Mucosa of descending colon (tissue), 3 donors: ENCODE measurements at places on chromosomes 5 and 9. TPM values are rescaled to one million over a fixed set of nuclear protein-coding genes. Genes with fewer than 3 reads are reported as not detected.

- DNase-seq, result no peak
Observed at GRCh38 chr5:145689235-145689634, 145.9 kb downstream of the PRELID2 start.

- no peak for DNase-seq
Observed at GRCh38 chr9:98031169-98031568, 25.4 kb upstream of the NANS start.

- no peak for DNase-seq
Observed at GRCh38 chr5:55691265-55692105, 20.6 kb downstream of the SLC38A9 start.

- no peak for DNase-seq
Observed at GRCh38 chr9:71858812-71859211, 52.2 kb downstream of the ABHD17B start.

GRCh38 chr9:4830699-4831098 is 38.0 kb downstream of the RCL1 start:
- no peak for DNase-seq

DNA sequence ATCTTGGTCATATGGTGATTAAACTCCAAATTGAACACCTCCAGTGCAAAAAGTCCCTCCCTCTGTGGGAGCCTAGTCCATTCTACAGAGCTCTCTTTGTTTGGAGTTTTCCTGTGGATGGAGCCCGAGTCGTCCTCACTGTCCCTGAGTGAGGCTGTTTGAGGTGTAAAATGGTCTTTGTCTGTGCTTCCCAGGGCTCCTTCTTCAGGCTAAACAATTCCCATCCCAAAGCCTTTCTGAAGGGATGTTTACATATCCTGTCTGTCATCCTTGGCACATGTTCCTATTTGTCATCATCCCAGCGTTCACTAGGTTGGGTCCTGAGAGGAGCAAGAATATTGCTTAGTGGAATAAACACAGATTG is 68.9 kb downstream of the COL27A1 start:
- no peak for DNase-seq

DNA sequence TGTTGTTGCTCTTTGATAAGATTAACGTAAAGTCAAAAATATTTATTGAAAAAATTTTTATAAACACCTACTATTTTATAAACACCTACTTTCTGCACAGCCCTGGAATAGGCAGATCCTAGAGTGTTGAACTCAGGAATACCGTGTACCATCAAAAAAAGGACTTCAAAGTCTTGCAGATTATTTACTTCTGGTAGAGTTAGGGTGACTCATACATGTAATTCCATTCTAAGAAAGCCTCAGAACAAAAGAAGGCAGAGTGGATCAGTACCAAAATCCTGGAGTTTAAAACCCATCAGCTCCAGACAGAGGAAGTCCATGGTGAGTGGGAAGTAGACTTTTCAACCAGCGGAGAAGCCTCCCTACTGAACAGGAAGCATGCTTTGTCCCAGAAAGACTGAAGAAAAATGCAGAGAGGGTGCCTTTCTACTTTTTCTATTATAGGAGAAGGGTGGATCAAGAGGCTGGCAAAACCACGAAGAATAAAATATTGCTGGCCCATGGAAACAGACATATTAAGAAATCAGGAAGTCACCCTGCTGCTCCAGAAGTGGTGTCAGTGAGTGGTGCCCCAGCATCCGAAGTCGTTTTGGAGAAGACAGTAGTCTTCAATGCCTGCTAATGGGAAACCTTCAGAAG is 45.1 kb upstream of the DAB2 start:
- DNase-seq, result no peak

- DNase-seq, result no peak
Observed at GRCh38 chr5:74567411-74567995, 73.0 kb downstream of the ENC1 start.

The BHMT2 gene
- 17.7 TPM for total RNA-seq

The GKAP1 gene
- 3.9 TPM for total RNA-seq
